ENCODE measurements at places on chromosomes 2 and 18.

- H3K27ac ChIP-seq = no peak overlapping the region
- DNase-seq = no peak
- no peaks in the 10 kb centered on the region for H3K27me3 ChIP-seq
- H3K4me3 ChIP-seq = no peak overlapping the region
Measured at GRCh38 chr2:233371641-233372040, 17.3 kb downstream of the DGKD start.

- no peak overlapping the region for H3K4me3 ChIP-seq
- DNase-seq = no peak
- H3K27ac ChIP-seq = no peak overlapping the region
- no peaks in the 10 kb centered on the region for H3K36me3 ChIP-seq
Measured at GRCh38 chr2:195022508-195022830, 634.6 kb upstream of the SLC39A10 start.

DNA sequence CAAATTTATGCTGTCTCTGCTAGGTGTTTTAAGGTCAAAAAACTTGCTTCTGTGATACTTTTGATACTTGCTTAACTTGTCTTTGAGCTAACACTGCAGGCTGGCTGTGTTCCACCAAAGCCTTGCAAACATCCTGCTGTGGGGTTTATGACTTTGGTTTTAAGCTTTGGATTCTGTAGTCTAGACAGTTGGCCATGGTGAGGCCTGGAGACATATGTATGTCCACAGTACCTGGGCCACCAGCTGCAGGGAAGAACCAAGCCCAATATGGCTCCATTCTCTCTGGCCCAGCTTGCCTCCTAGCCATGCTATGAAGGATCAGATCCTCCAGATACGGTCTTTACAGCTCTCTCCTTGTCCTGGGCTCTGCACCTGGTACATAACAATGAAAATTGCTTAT, 113.9 kb downstream of the INO80D start:
- no peaks in the 10 kb centered on the region for H3K36me3 ChIP-seq
- DNase-seq = peak; percentile 65
- peaks cover 21% of the 10 kb centered on the region for H3K4me1 ChIP-seq
- H3K4me3 ChIP-seq = no peak overlapping the region
- no peak overlapping the region for H3K27ac ChIP-seq

DNA sequence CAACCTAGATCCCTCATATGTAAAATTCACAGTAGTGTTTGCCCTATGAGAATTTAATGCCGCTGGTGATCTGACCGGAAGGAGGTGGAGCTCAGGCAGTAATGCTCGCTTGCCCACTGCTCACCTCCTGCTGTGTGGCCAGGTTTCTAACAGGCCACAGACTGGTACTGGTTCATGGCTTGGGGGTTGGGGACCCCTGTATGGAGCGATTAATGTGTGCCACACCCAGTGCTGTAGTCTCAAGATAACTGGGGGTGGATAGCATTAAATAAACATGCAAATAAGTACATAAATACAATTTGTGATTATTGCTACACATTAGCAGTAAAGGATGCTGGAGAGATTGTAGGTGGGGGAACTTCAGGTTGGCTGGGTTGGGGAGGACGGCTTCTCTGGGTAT, 3.2 kb downstream of the GALNT1 start:
- H3K4me3 ChIP-seq = no peak overlapping the region
- no peak overlapping the region for H3K27ac ChIP-seq
- peaks cover 11% of the 10 kb centered on the region for H3K4me1 ChIP-seq
- H3K36me3 ChIP-seq = no peaks in the 10 kb centered on the region

DNA sequence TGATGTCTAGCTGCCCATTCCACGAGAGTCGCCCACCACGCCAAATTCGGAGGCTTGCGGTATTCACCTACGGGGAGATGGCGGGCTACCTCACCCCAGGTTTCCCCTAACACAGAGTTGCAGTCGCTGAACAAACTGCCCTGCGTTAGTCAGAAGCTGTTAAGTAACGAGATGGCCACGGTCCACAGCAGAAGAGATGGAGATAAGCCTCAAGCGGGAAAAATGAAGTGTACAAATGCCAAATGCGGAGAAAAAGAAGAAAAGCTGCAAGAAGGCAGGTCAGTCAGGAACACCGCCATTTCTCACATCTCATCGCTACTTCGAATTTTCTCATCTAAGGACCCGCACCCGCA, 425 bp downstream of the ASB3 start:
- DNase-seq = peak; percentile 21
- peak overlapping the region; percentile 52 for H3K27ac ChIP-seq
- H3K4me3 ChIP-seq = peak overlapping the region; percentile 96
- no peaks in the 10 kb centered on the region for H3K36me3 ChIP-seq

GRCh38 chr2:142926445-142926844, 49.0 kb downstream of the KYNU start:
- no peaks in the 10 kb centered on the region for H3K27me3 ChIP-seq
- no peak overlapping the region for H3K27ac ChIP-seq
- no peaks in the 10 kb centered on the region for H3K4me1 ChIP-seq
- no peak for DNase-seq
- no peak overlapping the region for H3K4me3 ChIP-seq

DNA sequence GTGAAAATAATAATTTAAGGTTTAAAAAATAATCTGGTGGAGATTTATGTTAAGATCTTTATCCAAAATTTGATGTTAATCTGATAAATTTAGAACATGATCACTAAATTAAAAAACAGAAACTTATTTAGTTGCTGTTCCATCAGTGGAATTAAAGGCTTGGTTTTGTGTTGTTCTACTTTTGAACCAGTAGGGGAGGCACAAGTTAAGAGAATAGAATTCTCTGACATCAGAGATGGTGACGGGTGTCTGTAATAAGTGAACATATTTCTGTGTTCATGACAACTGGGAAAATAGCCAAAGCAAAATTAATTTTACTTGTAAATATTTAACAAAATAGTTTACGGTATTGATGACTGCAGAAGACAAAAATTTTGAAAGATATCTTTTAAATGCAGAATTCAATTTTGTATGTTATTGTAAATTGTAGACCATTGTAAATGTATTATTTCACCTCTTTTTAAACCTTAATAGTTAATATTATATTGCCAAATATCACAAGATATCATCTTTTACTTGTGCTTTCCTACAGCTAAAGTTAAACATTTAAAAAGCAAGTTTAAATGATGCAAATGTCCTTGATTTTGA, 106.0 kb downstream of the UBR3 start:
- H3K4me1 ChIP-seq = no peaks in the 10 kb centered on the region
- no peak overlapping the region for H3K4me3 ChIP-seq
- peak; percentile 70 for DNase-seq

- peaks cover 16% of the 10 kb centered on the region for H3K4me1 ChIP-seq
- peaks cover 19% of the 10 kb centered on the region for H3K27me3 ChIP-seq
- no peak for DNase-seq
- H3K36me3 ChIP-seq = no peaks in the 10 kb centered on the region
- no peak overlapping the region for H3K4me3 ChIP-seq
Measured at GRCh38 chr2:218957671-218958070, 1.8 kb upstream of the CDK5R2 start.

DNA sequence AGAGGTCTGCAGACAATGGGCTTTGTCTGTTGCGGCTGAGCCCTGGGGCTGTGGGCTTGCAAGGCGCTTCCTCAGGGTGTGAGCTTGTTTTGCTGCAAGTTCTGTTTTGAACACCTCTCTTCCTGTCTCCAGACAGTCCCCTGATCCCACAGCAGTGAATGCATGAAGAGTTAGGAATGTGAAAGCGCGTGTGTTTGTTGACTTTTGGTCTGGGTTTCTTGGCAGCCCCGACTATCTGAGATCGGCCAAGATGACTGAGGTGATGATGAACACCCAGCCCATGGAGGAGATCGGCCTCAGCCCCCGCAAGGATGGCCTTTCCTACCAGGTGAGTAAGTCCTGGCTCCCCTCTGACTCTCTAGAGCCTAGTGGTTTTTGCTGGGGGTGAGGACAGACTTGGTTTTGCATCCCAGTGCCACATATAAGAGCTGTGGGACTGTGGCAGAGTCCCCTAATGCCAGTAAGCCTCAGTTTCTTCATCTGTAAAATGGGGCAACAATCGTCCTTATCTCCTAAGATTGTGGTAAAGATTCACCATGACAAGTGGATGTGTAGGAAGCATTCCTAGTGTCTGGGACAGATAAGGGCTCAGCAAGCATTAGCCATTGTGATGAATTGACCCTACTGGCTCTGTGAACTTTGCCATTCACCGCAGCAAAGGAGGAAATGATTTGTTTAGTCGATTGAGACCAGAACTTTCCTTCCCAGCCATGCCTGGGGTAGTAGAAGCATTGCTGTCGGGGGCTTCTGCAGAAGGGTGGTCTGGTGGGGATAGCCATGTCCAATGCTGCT, 3.0 kb downstream of the LBH start:
- H3K36me3 ChIP-seq = no peaks in the 10 kb centered on the region
- peaks cover 33% of the 10 kb centered on the region for H3K4me1 ChIP-seq
- H3K27ac ChIP-seq = no peak overlapping the region

- peak; percentile 63 for DNase-seq
- no peaks in the 10 kb centered on the region for H3K27me3 ChIP-seq
- H3K27ac ChIP-seq = peak overlapping the region; percentile 12
- 0 out of 2 replicates have a peak, but pooled peaks cover 4% of the 10 kb centered on the region for H3K36me3 ChIP-seq
- H3K4me1 ChIP-seq = peaks cover 33% of the 10 kb centered on the region
Measured at GRCh38 chr2:18585526-18585925, 3.8 kb downstream of the NT5C1B start.

- no peak overlapping the region for H3K27ac ChIP-seq
- H3K27me3 ChIP-seq = peaks cover 36% of the 10 kb centered on the region
- H3K4me1 ChIP-seq = no peaks in the 10 kb centered on the region
- no peak for DNase-seq
- no peaks in the 10 kb centered on the region for H3K36me3 ChIP-seq
Measured at GRCh38 chr2:166434491-166434890, 58.7 kb upstream of the SCN9A start.

- H3K27me3 ChIP-seq = no peaks in the 10 kb centered on the region
- H3K27ac ChIP-seq = no peak overlapping the region
- H3K4me3 ChIP-seq = no peak overlapping the region
- peaks cover 5% of the 10 kb centered on the region for H3K4me1 ChIP-seq
- no peak for DNase-seq
Measured at GRCh38 chr2:196174404-196174803, 3.0 kb upstream of the STK17B start.

- H3K36me3 ChIP-seq = no peaks in the 10 kb centered on the region
- no peaks in the 10 kb centered on the region for H3K27me3 ChIP-seq
- H3K4me3 ChIP-seq = no peak overlapping the region
- H3K27ac ChIP-seq = no peak overlapping the region
Measured at GRCh38 chr2:26298286-26298637, 47.7 kb upstream of the SELENOI start.

- no peaks in the 10 kb centered on the region for H3K36me3 ChIP-seq
- H3K4me3 ChIP-seq = no peak overlapping the region
- H3K27ac ChIP-seq = peak overlapping the region; percentile 63
- H3K4me1 ChIP-seq = peaks cover 51% of the 10 kb centered on the region
- DNase-seq = peak; percentile 95
Measured at GRCh38 chr2:67561457-67561965, 164.4 kb downstream of the ETAA1 start.

DNA sequence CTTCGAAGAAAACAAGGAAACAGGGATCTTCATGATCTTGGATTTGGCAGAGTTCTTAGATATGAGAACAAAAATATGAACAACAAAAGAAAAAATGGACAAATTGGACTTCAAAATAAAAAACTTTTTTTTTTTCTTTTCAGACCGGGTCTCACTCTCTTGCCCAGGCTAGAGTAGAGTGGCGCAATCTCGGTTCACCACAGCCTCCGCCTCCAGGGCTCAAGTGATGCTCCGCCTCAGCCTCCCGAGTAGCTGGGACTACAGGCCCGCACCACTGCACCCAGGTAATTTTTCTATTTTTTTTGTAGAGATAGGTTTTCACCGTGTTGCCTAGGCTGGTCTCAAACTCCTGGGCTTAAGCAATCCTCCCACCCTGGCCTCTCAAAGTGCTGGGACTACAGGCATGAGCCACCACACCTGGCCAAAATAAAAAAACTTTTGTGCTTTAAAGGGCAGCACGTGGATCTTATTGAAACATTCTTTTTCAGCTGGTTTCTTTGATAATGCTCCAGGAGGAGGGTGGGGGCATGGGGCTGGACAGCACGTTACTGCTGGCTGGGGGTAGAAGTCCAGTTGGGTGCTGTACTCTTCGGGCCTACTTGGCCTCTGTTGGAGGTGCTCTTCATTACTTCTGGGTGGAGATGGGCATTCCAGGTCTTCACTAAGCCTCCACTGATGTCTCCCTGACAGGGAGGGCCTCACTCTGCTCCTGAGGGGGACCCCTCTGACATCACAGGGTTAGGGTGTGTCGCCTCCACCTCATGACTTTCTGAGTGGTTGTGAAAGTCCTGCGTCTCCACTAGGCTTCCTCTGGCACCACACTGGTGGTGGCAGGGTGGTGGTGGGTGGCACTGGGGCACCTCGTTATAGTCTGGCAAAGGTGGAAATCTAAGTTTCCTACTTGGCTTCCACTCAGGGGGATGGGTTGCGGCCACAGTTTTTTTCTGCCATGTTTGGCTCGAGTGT, 150.5 kb upstream of the XPO1 start:
- H3K4me1 ChIP-seq = no peaks in the 10 kb centered on the region
- no peak overlapping the region for H3K4me3 ChIP-seq
- H3K36me3 ChIP-seq = no peaks in the 10 kb centered on the region
- no peak overlapping the region for H3K27ac ChIP-seq
- no peaks in the 10 kb centered on the region for H3K27me3 ChIP-seq

- peaks cover 9% of the 10 kb centered on the region for H3K4me1 ChIP-seq
- no peak for DNase-seq
- H3K36me3 ChIP-seq = no peaks in the 10 kb centered on the region
Measured at GRCh38 chr2:84939426-84940087, 31.4 kb upstream of the KCMF1 start.

DNA sequence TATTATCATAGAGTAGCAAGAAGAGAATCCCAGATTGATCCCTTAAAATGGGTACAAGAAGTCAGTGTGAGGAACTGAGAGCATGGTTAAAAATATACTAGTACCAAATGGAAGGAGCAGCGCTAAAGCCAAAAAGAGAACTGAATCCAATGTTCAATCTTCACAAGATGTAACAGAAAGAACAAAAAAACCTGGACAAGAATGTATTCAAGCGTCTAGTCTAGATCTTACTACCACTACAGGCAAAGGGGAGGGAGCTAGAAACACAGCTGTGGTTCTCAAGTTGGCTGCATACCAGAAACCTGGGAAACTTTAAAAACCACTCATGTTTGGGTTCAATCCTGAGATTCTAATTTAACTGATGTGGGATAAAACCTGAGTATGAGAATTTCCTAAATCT, 57.5 kb downstream of the PIAS2 start:
- no peak for DNase-seq
- no peak overlapping the region for H3K27ac ChIP-seq
- H3K4me3 ChIP-seq = no peak overlapping the region
- no peaks in the 10 kb centered on the region for H3K4me1 ChIP-seq
- no peaks in the 10 kb centered on the region for H3K36me3 ChIP-seq

- no peak for DNase-seq
- H3K4me1 ChIP-seq = no peaks in the 10 kb centered on the region
- no peak overlapping the region for H3K27ac ChIP-seq
- no peaks in the 10 kb centered on the region for H3K36me3 ChIP-seq
- peaks cover 85% of the 10 kb centered on the region for H3K27me3 ChIP-seq
- H3K4me3 ChIP-seq = no peak overlapping the region
Measured at GRCh38 chr18:11034884-11035283, 114.5 kb downstream of the PIEZO2 start.

- H3K4me1 ChIP-seq = 0 out of 2 replicates have a peak, but pooled peaks cover 20% of the 10 kb centered on the region
- no peaks in the 10 kb centered on the region for H3K36me3 ChIP-seq
- no peaks in the 10 kb centered on the region for H3K27me3 ChIP-seq
- DNase-seq = no peak
Measured at GRCh38 chr2:203022751-203023150, 8.1 kb downstream of the NBEAL1 start.

- no peaks in the 10 kb centered on the region for H3K36me3 ChIP-seq
- no peaks in the 10 kb centered on the region for H3K27me3 ChIP-seq
- H3K4me1 ChIP-seq = no peaks in the 10 kb centered on the region
Measured at GRCh38 chr2:201180010-201180409, 2.9 kb upstream of the CASP10 start.

All from PC-3 (cell line).